ENCODE measurements at places on chromosomes 4 and X.

DNA sequence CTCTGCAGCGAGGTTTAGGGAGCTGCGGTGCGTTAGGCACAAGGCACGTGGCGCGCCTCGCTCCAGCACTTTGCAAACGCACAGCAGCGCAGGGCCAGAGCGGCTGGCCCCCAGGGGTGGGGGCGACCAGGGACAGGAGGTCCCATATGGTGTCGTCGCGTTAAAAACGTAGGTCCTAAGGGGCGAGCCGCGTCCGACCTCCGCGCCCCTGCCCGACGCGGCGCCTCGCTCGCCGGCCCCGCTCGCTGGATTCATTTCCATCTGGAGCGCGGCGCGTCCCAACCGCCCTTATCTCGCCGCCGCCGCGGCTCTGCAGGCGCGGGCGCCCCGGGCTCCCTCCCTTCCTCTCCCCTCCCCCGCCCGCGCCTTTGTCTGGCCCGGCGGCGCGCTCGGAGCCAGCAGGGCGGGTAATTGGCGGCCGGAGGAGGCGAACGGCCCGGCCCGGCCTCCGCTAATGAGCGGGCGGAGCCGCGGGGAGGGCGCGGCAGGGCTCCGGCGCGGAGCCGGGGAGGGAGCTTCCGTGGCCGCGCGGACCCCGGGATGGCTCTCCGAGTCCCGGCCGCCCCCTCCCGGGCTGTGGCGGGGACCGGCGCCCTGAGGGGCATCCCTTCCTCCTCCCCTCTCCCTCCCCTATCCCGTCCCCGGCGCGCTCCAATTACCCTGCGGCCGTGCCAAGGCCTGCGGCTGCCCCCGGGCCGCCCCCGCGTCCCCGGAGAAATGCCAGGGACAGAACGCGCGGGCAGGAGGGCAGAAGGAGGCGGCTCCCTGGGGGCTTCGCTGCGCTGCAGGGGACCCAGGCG lies 409.0 kb downstream of the BCOR start:
- no peak for DNase-seq

DNA sequence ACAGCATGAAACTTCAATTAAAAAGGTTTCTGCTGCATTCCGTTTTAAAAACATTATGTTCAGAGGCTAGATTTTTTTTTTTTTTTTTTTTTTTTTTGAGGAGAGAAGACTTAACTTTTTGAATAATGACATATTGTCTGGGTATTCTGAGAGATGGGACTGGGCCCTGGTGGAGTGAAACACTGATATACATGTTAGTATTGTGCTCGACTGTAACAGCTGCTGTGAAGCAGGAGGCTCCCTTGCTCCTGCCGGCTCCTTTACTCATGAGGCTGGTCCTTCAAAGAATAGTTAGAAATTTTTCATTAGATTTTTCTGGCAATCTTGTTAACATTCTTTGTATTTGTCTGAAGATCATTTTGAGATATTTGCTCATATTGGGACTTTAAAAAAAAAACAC lies 73.3 kb downstream of the TMEM131L start:
- DNase-seq: no peak

- no peak for DNase-seq
Observed at GRCh38 chrX:135505351-135505750, 15.1 kb upstream of the INTS6L start.

- no peak for DNase-seq
Observed at GRCh38 chrX:96407501-96407900, 277.1 kb upstream of the DIAPH2 start.

DNA sequence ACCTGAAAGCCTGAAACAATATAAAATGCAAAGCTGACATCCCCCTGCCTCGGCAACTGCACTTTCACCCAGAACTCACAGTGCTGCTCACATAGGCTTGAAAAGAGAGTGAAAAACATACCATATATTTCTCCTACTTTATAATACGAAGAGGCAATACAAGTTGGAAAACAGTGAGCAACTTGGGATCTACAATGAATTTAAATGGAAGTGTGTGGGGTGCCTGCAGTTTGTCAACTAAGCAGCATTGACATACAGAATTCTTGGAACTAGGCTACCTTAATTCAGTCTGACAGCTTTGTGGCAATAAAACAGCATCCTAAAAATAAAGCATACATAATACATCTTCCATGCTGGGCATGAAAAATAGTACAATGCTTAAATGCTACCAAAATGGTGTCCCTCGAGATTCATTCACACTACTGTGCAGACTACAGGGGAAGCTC lies 8.0 kb downstream of the GASK1B start:
- DNase-seq: no peak

- no peak for DNase-seq
Observed at GRCh38 chrX:6227935-6228334, 732 bp downstream of the NLGN4X start.

- no peak for DNase-seq
Observed at GRCh38 chr4:6467600-6467999, 4.8 kb downstream of the PPP2R2C start.

DNA sequence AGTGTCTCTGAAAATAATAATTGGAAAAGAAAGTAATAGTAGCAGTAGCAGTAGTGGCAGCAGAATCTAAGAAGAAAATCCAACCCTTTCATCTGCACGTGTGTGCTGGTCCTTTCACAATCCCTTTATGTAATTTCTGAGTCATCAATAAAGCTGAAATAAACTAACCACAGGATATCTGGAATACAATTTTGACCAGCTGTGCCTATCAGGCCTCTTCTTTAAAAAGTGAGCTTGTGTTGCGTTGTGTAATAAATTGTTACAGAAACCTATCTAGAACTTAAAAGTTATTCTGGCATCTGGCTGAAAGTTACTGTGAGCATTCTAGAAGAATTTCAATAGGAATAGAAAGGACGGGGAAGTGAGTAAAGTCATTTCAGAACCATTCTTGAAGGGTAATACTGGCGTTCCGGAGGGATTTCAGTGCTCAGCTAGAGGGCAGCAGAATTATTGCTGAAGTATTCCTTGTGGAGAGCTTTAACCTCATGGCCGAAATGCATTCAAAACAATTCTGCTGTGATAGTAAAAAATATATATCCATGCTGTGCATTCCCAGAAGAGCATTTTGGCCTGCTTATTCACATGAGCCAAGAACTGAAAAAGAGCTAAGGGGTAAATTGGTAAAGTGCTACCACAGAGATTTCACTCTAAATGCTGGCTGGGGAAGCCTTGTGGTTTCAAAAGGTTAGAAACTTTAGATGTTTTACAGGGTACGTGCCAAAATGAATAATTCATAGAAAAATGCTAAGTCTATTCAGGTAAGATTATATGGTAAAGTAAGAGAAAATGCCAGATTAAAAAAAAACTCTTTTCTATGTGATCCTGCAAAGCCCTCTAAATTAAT lies 260.6 kb downstream of the NKX6-1 start:
- DNase-seq: no peak

DNA sequence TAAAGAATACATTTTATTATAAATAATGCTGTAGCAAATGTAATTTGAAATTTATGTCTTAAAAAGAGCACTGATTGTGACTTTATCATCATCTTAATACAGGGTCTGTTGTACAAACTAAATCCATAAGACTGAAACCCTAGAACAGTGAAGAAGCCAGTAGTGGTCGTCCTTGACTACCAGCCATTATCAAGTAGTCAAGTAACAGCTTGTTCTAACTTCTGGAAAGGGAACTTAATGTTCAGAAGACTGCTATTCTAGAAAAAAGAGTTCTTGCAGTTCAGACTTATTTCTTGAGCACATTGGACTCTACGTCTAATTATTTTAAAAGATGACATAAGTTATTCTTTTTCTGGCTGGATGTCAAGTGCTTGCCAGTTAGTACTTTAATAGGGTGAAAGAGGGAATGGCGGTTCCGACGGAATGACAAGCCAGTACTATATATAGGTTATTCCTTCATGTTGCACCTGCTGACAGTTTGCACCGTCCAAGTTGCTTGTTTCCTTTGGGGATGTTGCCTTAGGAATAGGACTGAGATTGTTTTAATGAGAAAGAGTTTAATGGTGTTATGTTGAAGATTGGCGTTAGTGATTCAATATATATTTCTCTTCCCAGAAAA lies 109.9 kb downstream of the RAPGEF2 start:
- DNase-seq: no peak

GRCh38 chrX:12946838-12947544 lies 27.9 kb upstream of the TMSB4X start:
- DNase-seq: peak; percentile 79

GRCh38 chrX:133394765-133395164 lies 20.5 kb downstream of the GPC4 start:
- DNase-seq: no peak

GRCh38 chr4:612052-612748 lies 13.2 kb upstream of the PDE6B start:
- DNase-seq: no peak

- no peak for DNase-seq
Observed at GRCh38 chr4:112189754-112190153, 41.8 kb upstream of the AP1AR start.

DNA sequence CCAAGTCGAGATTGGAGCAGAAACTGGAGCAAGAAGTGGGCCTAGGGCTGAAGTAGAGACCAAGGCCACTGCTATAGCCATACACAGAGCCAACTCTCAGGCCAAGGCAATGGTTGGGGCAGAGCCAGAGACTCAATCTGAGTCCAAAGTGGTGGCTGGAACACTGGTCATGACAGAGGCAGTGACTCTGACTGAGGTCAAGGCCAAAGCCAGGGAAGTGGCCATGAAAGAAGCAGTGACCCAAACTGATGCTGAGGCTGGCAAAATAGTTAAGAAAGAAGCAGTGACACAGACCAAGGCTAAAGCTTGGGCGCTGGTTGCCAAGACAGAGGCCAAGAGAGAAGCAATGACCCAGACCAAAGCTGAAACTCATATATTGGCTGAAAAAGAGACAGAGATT lies 3.5 kb downstream of the ARMCX4 start:
- DNase-seq: no peak
